NCI-H1092 (cell line): ENCODE measurements at places on chromosomes 4 and X.

- no peak for DNase-seq
Measured at GRCh38 chr4:41192136-41192535, 22.2 kb downstream of the APBB2 start.

DNA sequence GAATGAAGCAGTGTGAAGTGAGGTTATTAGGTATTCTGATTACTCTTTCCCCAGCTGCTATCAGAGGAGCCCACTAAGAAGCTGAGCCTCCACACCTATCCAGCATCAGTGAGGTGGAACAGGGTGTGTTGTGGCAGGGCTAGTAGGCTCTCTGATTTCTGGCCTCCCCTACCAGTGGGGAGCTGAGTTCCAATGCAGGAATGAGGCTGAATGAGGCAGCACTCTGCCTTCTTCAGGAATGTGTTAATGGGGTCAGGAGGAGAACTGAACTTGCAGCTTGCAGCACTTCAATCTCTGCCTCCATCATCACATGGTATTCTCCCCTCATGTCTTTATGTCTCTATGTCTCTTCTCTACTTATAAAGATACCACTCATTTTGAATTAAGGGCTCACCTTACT is 26.9 kb downstream of the SOX3 start:
- DNase-seq: no peak

DNA sequence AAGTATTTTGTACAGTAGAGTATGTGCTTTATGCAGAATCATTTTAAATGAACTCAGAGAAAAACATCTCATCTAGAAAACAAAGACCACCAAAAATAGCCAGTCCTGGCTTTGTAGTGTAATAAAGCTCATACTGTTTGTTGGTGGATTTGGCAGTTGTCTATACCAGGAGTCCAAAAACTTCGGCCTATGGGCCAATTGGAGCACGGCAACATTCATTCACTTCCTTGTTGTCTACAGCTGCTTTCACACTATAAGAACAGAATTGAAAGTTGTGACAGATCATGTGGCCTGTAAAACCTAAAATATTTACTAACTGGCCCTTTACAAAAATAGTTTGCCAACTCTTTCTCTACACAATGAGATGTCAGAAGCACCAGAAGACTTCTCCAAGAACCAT is 5.3 kb downstream of the FBXW7 start:
- DNase-seq: no peak

DNA sequence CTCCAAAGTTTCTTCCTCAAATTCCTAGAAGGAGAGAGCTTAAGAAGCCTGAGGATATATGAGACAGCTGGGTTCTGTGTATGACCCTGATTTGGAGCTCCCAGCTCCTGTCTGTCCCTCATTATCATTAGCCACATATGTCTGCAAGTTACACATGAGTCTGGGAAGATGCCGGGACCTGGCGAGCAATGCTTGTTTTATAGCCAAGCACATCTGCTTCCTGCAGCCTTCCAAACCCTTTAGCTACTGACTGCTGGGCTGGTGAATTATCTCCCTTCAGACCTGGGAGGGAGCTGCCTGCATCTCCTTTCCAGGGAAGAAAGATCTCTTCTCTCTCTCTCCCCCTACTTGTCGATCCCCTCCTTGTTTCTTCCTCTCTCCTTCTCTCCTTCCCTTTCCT is 556.7 kb upstream of the BOD1L1 start:
- no peak for DNase-seq

DNA sequence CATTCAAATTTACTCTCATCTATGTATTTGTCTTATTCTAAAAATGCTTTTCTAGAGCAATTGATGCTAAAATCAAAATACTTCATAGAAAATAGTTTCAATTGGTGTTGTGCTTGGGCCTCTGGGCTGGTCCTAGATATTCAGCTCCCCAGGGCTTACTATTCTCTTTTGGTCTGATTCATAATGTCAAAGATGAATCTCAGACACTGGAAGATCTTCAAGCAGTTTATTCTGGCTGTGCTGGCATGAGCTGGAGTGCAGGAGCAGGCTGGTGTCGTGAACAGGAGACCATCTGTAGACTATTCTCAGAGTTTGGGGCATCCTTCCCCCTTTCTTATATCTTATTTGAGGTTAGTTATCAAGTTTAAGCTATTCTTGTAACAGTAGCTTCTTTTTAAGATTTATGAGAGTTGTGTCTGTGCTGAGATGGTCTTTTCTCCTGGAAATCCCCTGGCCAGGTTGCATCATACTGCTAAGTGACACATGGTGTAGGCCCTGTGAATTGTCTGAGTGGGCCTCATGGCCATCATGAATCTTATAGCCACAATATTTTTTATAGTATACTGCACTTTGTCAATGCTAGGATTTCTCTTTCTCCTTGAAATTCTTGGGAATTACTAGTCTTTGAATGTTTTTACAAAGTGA is 1624.0 kb upstream of the IGFBP7 start:
- DNase-seq: no peak

DNA sequence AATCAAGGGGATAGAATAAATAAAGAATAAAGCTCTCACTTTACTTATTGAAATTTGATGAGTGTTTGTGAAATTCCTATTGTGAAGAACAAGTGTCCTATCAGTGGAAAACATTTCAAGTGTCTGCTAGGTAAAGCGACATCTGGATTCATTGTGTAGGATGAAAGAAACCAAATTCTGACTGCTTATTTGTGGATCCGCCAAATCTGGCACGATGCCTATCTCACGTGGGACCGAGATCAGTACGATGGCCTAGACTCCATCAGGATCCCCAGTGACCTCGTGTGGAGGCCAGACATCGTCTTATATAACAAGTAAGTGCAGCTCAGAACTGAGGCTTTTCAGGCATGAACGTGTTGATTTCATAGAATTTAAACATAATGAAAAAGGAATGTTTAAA is 1.9 kb downstream of the CHRNA9 start:
- peak; percentile 56 for DNase-seq

GRCh38 chr4:128384765-128385598 is 97.4 kb upstream of the PGRMC2 start:
- no peak for DNase-seq

DNA sequence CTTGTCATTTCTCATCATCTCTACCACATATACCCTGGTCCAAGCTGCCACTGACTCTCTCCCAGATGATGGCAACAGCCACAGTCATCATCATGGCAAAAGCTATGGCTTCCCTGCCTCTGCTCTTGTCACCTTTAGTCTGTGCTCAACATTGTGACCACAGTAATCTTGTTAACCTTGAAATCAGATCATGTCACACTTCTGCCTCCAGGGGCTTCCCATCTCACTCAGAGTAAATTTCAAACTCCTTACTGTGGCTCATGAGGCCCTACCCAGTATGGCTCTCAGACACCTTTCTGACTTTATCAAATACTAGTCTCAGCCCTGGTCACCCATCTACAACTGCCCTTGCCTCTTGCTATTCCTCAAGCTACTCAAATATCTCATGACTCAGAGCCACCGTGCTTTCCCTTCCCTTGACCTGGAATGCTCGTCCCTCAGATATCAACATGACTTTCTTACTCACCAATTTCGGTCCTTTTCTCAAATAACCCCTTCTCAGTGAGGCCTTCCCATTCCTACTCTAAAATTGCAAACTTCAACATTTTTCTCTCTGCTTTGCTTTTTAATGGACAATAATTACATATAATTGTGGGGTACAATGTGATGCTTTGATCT is 41.1 kb upstream of the STIM2 start:
- DNase-seq: no peak

DNA sequence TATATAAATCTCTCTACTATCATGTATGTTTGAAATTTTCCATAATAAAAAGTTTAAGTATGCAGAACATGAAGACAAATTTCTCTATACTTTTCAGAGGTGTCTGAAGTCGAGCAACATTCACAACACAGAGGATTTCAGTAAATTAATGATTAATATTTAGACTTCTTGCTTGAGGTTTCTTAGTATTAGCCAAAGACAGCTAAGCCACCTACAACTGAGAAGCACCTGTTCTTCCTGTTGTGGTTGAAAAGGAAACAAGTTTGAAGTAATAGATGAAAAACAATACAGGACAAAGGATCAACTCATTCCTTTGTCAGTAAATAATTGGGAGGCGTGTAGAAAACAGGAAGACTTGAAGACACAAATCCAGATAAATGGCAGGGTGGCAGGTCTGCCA is 21.1 kb downstream of the SCML1 start:
- no peak for DNase-seq

GRCh38 chr4:125313497-125313896 is 1.3 kb upstream of the FAT4 start:
- peak; percentile 66 for DNase-seq

DNA sequence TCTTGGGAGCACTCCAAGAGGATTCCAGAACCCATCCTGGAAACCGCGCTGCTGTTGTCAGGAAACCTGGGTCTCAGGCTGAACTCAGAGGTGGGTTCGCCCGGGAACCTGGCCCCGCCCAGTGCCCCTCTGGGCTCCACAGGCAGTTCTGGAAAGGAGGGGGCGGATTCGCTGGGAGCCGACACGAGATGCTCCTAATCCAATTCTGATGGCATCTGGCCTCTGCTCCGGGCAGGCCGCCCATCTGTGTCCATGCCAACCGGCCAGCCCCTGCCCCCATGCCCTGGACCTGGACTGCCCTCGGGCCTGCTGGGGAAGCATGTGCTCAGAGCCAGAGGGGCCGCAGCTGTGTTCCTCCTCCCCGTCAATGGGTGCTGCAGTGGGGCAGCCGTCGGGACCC is 21.0 kb downstream of the ATP2B3 start:
- DNase-seq: no peak

GRCh38 chrX:69759921-69760625 is 144.2 kb downstream of the EDA start:
- DNase-seq: no peak

DNA sequence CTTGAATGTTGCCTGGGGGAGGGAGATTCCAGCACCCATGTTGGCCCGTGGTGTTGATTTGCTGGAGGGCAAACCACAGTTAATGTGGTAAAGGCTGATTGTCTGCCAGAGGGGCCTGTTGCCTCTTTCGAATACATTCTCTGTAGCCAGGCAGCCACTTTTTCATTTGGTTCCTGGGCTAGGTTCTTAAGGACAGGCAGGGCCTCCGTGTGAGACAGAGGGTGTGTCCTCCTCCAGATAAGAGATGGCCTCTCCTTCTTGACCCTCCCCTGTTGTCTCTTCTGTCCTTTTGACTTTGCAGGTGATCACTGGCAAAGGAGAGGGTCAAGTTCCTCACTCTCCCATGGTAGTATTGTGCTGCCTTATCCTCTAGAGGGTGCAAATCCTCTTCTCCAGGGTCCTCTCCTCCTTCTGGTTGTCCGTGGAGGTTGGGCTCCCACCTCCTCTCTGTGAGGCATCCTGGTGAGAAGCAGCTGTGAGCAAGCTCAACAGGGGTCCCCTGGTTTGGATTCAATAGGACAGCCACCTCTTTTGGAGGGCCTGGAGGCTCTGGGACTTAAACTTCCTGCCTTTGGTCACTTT is 44.9 kb downstream of the ZNF182 start:
- peak; percentile 1 for DNase-seq

DNA sequence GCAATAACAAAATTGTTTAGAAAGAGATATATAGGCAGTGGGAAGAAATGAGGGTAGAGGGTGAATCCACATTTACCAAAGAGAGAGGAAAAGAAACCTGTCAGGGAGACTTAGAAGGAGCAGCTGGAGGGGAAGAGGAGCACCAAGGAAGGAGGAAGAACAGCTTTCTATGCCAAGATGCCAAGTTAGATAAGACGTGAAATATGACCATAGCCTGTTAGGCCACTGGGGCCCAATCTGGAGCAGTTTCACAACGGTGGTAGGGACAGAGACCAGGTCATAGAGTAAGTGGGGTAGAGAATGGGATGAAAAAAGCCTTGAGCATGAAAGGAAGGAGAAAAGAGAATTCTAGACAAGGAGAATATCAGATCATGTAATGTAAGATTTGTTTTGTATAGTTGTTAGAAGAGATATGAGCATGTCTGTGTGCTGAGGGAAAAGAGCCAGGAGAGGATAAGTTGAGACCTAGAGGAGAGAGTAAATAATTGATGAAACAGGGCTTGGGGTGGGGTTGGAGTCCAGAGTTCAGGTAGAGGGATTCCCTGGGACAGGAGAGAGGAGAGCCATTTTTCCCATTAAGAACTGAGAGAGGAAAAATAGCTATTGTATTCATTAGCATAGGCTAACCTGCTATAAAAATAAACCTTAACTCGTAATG is 4.4 kb upstream of the SOWAHB start:
- DNase-seq: no peak

DNA sequence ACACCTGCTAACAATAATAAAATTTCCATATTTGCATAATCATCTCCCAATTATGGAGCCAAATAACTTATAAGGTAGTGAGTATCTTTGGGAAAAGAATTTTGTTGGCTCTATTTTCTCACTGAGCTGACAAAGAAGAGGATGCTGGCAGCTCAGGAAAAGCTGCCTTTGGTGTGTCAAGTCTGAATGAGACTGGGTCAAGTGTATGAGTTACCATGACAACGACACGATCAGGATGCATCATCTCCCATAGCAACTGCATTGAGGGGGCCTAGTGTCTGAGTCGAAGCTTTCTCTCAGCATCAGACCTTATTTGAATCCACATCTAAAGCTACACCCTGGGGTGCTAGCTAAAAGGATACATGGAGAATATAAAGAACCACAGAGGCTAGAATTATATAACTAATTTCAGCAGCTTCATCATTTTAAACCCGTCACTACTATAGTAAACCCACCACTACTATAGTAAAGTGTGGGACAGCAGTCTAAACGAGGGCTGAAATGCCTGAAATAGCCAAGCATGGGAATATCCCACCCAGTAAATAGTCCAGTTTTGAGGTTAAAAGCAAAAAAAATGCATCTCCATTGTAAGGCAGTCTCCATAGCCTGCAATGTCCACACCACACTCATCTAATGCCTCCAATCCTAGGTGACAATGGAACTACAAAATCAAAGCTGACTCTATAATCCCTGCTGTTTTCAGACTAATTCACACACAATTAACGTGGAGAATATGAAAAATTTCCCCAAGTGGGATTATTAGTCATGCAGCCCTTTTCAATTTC is 16.0 kb downstream of the GSPT2 start:
- peak; percentile 85 for DNase-seq

DNA sequence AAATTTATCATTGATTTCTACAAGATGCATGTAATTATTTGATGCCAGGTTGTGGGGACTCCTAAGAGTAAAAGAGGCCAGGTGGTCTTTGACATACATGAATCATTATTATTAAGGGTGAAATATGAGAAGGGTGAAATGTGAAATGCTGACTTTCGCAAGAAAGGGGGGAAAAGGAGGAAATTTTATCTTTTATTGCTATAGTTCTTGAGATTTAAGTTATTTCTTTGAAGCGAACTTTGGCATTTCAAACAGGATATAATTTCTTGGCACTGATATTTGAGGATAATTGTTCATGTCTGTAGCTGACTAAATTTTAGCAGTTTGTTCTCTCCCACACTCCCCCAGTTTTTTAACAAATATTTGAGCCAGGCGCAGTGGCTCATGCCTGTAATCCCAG is 80.1 kb downstream of the TMEM131L start:
- no peak for DNase-seq

- DNase-seq: no peak
Measured at GRCh38 chr4:156733582-156733981, 238.0 kb downstream of the PDGFC start.
